PC-3 (cell line): ENCODE measurements at places on chromosomes 7 and 10.

- no peak for DNase-seq
Measured at GRCh38 chr7:66687186-66687585, 53.3 kb upstream of the RABGEF1 start.

- DNase-seq: no peak
Measured at GRCh38 chr7:42144604-42145003, 92.4 kb downstream of the GLI3 start.

DNA sequence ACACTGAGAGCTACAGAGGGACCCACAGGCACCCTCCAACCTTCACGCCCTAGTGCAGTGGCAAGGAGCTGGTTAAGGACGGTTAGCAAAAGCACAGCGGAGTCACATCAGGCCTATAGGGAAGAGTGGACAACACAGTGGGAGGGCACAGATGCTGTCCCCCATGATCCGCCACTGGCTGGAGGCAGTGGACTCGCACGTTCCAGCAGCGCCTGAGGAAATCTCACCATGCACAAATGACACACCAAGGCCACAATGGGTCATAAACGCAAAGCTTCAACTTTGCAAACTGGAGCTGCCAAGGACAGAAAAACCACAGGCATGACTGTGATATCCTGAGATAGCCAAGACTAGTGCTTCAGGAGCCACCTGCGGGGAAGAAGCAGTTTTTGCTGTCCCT lies 58.8 kb downstream of the GRB10 start:
- DNase-seq: no peak

- DNase-seq: no peak
Measured at GRCh38 chr10:60863796-60864195, 80.2 kb downstream of the RHOBTB1 start.

DNA sequence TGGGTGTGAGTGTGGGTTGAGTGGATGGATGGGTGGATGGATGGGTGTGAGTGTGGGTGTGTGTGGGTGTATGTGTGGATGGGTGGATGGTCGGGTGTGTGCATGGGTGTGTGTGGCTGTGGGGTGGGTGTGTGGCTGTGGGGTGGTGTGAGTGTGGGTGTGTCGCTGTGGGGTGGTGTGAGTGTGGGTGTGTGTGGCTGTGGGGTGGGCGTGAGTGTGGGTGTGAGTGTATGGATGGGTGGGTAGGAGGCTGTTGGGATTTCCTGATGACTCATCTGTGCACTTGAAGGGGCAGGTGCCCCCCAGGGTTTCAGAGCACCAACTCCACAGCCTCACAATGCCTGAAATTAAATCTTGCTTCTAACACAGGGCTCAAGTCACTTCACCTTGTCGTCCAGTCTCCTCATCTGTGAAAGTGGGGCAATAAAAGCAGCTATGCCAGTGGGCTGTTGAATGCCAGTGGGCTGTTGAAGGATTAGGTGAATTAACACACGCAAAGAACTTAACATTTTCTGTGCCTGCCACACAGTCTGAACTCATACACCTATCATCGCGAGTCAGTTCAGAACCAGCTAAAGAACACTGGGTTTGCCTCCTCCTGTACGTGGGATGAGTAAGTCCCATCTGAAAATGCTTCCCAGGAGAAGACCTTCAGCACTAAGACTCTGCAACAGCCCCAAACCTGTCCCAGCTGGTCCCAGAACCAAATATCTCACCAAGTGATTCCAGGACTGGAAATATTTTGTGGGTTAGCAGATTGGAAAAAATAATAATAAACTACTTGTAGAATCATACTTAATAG lies 32.0 kb downstream of the SFMBT2 start:
- no peak for DNase-seq
